ENCODE measurements at places on chromosomes 3 and 15.
A peak's percentile ranks its signal among the peaks of the same experiment; 100 is the strongest.

GRCh38 chr3:40677321-40677720, 152.6 kb downstream of the ZNF621 start:
- DNase-seq = no peak

- no peak for DNase-seq
Observed at GRCh38 chr3:172692751-172693338, 18.0 kb downstream of the NCEH1 start.

GRCh38 chr15:79474252-79474651, 42.1 kb downstream of the MINAR1 start:
- no peak for DNase-seq

GRCh38 chr15:76648732-76649444, 256.3 kb downstream of the SCAPER start:
- no peak for DNase-seq

DNA sequence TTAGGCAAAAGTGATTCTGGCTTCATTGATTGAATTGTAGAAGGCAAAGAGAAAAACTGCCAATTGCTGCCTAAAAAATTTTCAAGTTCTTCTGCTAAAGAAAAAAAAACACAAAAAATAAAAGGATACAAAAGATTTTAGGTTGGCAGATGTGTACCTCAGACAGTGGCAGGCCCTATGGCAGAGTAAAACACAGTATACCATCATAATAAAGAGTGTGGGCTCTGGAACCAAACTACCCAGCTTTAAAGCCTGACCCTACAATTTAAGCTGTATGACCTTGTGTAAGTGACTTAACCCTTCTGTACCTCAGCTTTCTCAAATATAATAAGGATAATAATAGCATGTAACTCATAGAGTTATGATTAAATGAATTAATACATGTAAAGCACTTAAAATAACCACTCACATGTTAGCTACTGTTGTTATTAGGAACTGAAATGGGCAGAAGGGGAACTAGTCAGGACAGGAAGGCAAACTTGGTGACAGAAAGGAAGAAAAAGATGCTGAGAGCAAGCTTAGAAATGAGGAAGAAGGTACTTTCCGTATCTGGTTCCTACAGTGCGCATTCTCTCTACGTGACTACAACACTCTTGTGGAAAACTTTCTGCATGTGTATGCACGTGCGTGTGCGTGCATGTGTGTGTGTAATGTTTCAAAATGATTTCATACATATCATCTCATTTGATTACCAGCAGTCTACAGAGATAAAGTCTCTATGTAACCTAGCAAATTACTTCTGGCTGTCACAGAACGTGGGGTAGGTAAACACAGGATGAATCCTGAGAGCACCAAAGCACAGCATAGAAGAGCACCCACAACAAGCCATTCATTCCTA, 13.6 kb upstream of the GATM start:
- DNase-seq = no peak

DNA sequence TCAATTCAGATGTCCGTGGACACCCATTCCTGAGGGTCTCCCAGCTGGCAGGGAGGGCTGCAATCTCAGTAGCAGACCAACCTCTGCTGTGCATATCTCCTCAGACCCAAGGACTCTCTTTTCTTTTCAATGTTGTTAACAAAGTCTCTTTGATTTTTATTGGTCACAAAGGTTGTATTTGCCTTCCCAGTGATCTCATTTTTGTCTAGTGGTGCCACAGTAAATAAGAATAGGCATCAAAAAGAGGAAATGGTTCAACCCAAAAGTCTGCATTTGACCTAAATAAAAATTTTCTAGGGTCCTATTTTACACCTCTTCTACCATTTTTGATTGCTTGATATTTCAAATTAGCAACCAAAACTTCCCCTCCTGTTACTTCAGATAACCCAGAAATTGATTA, 225.9 kb downstream of the CDIN1 start:
- DNase-seq = no peak

- no peak for DNase-seq
Observed at GRCh38 chr3:46027736-46028397, 584 bp upstream of the XCR1 start.

DNA sequence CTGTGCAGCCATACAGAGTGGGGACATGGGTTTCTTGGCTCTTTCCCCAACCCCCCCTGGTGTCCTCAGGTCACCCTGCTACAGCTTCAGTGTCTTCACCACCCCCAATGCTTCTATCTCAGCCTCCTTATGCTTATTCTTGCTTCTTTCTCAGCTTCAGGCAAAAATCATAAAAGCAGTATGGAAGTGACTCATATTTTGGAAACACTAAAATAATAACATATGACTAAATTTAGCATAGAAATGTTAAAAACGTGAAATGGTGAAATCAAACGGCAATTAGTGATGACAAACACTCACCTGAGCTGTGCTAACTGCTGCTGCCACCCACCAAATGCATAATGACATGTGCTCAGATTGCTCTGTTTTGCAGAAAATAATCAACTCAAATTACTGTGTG, 475.2 kb upstream of the EPHA3 start:
- no peak for DNase-seq

DNA sequence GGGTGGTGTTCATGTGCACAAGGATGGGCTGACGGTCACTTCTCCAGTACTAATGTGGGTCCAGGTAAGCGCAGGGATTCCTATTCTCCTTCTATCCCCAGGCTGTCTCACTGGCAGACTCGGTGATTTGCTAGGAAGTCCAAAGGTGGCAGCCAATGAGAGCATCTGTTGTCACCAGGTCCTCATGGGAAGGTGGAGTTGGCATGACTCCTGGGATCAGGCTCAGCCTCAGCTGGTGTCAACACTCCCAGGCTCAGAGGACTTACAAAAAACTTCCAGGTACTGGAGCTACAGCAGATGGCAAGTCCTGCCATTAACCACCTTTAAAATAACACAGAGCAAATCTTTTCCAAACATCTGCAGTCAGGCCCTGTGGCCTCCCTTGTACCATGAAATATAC, 13.8 kb downstream of the XYLB start:
- no peak for DNase-seq

DNA sequence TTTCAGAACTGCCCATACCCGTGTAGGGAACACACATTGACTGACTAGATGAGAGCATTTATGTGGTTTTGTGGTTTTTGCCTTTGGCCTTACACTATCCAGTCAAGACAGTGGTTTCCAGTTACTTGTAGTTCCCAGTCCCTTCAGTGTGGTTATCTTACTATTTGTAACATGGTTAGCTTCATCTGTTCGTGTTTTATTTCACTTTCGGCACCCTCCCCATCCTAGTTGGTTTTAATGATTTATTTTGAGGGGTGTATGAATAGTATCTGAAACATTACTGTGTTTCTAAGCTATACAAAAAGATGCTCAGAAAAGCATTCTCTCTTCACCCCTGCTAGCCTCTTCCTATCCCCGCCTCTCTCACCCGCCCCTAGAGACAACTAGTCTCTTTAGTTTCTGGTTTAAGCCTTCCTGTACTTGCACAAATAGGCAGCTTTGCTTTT, 14.1 kb downstream of the LYSMD4 start:
- DNase-seq = no peak

DNA sequence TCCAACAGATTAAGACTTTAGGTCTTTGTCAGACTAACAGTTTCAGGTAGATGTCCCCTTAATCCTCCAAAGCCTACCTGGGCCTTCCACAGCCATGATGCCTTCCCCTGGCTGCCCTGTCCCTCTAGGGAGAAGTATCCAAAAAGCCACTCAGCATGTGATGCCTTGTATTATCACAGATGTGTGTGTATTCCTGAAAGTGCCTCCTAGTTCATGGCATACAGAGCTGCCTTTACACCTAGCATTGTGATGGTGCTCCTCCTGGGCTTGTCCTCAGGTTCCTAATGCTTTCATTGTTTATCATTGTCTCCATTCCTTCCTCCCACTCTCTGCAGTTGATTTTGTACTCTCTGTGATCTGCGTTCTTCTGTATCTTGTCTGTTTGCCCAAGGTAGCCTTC, 43.6 kb downstream of the CMSS1 start:
- no peak for DNase-seq

DNA sequence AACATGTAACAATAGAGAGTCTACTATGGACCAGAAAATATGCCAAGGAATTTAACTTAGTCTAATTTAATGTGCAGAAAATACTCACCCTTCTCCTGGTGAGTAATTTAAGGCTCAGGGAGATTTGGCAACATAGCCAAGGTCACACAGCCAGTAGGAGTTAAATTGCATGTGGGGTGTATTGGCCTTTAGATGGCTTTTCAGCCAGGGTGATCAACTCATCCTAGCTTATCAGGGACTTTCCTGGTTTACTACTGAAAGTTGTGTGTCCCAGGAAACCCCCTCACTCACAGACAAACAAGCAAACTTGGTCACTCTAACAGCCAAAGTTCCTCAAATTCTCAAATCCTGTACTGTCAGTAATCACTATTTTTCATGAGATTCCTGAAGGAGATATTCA, 2.6 kb upstream of the SLC9A9 start:
- DNase-seq = no peak

GRCh38 chr3:25297667-25298585, 130.1 kb upstream of the RARB start:
- DNase-seq = no peak

GRCh38 chr15:45156744-45157455, 27.1 kb downstream of the DUOX1 start:
- no peak for DNase-seq

- no peak for DNase-seq
Observed at GRCh38 chr3:127676456-127676855, 3.7 kb downstream of the ABTB1 start.

- no peak for DNase-seq
Observed at GRCh38 chr3:123092243-123092642, 25.4 kb downstream of the PDIA5 start.

GRCh38 chr3:21991061-21991460, 240.1 kb upstream of the ZNF385D start:
- DNase-seq = no peak

- DNase-seq = no peak
Observed at GRCh38 chr15:69782809-69783208, 314.9 kb downstream of the TLE3 start.

DNA sequence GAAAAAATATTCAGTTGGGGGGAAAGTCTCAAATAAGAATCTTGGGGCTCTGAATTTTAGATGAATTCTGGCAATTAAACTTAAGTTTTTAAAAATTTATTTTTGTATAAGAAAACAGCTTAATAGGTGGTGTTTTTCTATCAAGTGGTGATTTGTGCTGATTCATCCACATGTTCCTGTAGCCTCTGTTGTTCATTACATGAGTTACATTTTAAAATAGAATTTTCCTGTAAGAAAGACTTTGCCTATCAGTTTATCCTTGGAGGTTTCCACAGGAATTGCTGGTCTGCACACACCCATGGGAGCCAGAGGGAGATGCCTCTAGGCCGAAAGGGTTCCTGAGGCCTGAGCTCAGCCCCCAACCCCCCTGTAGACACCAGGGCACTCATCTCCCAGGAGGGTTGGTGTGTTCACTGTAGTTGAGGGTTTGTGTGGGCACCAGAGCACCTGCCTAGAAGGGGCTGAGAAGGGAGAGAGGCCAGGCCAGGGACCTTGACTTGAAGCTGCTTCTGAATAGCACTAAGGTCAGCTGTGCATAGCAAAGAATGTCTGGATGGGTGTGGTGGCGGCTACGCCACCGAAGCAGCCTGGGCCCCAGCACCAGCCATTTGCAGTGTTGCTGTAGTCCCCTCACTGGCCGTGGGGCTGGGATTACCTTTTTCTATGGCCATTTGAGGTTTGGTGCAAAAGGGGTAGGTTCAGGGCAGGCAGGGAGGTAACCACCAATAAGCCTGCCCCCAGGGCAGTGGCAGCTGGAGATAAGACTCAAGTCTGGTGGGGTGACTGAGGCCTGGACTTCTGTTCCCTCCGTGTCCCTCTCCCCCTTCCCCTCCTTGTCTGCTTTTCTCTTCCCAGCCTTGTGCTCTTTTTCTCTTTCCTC, 11.9 kb downstream of the DNAJA4 start:
- no peak for DNase-seq

GRCh38 chr3:159804726-159805410, 183.8 kb upstream of the IL12A start:
- DNase-seq = peak; percentile 18

DNA sequence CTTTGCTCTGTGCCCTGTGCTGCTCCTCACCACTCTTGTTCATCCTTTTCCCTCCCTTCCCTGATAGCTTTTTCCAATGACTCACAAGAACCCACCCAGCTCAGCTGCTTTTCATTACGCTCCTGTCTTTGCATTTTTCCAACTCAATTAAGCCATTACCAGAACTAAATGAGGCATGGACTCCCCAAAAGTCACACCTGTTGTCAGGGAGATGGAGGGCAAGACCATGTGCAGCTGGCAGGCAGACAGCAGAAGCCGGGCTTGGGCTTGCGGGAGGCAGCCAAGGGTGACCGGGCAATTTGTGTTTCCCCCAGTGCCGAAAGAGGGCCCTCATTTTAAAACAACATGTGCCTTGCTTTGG, 64.3 kb downstream of the CASR start:
- no peak for DNase-seq

DNA sequence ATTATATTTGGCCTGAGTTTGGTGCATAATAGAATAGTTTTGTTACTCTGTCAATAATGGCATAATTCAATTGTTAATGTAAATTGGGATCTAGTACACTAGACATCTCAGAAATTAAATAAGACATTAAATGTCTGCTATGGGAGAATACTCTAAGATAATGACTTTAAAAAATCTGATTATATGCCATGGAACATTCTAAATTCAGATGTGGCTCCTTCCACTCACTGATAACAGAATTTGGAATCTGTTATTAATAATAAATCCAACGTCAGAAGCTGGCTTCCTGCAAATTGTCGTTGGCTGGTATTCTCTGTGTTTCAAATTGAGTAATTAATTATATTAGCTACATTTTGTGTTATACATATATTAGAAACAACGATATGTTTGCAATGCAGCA, 258.1 kb downstream of the CNTN6 start:
- no peak for DNase-seq
